Endothelial cell (in vitro differentiated cells): ENCODE measurements at places on chromosomes 13 and 19.
A peak's percentile ranks its signal among the peaks of the same experiment; 100 is the strongest.

- peaks cover 9% of the 10 kb centered on the region for H3K27me3 ChIP-seq
- DNase-seq: no peak
- no peak overlapping the region for H3K4me3 ChIP-seq
Observed at GRCh38 chr19:12711187-12711586, 12.5 kb downstream of the TNPO2 start.

DNA sequence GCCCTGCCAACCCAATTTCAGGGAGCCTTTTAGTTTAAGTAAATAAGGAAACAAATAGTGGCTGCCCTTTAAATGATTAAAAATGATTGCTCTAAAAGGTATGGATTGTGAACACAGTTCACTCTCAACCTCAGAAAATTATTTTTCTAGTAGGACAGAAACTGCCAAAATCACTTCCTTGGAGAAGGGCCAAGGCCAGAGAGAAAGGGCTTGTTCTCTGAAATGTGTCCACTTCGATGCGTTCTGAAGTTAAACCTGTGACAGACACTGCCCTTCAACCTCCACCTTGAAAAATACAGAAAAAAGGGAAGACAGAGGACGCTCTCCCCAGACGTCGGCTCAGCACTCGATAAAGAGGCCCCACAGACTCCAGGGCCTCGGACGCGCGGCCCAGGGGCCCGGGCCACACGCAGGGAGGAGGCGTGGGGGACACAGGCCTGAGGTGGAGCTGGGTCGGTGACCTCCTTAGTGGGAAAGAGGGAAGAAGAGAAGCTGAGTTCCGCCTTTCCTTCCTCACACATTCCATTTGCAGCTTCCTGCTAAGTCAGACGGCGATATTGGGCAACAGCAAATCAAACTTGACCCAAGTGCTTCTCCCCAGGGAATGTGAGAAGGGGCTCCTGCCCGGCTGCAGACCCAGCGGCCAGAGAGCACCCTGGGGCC, 63.6 kb downstream of the RASA3 start:
- H3K27ac ChIP-seq: peak overlapping the region; percentile 98
- peaks cover 45% of the 10 kb centered on the region for H3K4me1 ChIP-seq
- peaks cover 13% of the 10 kb centered on the region for H3K27me3 ChIP-seq
- no peak for DNase-seq

DNA sequence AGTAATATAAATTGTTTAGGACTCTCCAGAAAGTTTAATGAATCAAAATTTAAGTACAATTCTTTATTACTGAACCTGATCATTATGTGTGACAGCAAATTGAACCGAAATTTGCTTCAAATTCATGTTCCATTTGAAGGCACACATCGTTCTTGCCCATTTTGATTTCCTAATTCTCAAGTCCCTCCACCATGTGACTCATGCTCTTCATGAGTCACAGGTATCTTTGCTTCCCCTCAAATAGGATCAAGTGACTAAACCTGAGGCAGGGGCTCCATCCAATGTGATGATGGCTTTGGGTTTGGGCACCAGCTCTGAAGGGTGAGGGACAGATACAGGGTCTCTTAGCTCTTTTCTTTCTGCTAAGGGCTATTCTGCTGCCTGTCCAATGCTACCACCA, 86.1 kb downstream of the THSD1 start:
- H3K4me3 ChIP-seq: no peak overlapping the region
- H3K4me1 ChIP-seq: no peaks in the 10 kb centered on the region
- no peak for DNase-seq

DNA sequence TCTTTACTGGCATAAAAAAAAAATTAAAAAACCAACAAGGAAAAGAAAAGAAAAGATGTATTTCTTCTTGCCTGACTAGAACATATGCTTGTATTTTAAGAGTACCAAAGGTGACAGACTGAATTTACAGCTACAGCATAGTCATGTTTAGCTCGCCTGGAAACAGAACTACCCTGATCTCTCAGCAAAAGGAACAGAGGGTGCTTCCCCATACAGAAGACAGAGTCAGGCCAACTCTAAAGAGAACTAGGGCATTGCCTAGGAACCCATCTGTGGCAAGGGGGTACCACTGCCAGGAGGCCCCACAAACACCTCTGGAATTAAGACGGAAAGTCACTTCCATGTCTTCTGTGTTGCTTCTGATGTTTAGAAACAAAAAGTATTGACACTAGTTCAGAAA, 252.1 kb upstream of the STARD13 start:
- no peaks in the 10 kb centered on the region for H3K36me3 ChIP-seq
- peaks cover 5% of the 10 kb centered on the region for H3K27me3 ChIP-seq
- H3K4me1 ChIP-seq: peaks cover 16% of the 10 kb centered on the region
- no peak for DNase-seq
- H3K27ac ChIP-seq: no peak overlapping the region

- no peak overlapping the region for H3K4me3 ChIP-seq
- peak; percentile 66 for DNase-seq
- H3K4me1 ChIP-seq: no peaks in the 10 kb centered on the region
- peaks cover 4% of the 10 kb centered on the region for H3K27me3 ChIP-seq
Observed at GRCh38 chr19:1503089-1503924, 9.5 kb downstream of the ADAMTSL5 start.
